CD4-positive, alpha-beta T cell treated with Interferon gamma for 1 hour (primary cell): ENCODE measurements at places on chromosomes 3 and 15.

DNA sequence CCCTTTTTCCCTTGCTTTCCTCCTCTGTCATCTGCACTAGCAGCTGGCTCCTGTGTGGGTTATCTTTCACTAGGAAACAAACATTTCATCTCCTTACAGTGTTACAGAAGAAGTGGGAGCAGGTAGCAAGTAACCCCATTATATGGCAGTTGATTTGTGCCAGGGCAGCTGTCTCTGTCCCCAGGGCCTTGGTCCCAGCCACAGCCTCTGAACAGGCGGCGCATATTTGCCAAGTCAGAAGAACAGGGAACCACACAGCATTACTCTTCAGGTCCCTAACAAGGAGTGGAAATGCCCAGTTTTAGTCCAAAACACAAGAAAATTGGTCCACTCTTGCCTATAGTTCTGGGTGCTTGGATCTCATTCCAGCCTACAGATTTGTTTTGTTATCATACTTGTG is 80.7 kb upstream of the PXYLP1 start:
- DNase-seq: no peak

GRCh38 chr15:46938169-46938568 is 779.1 kb upstream of the SEMA6D start:
- DNase-seq: no peak

- no peak for DNase-seq
Observed at GRCh38 chr3:173380681-173381080, 16.9 kb upstream of the NLGN1 start.

- no peak for DNase-seq
Observed at GRCh38 chr15:32927124-32927523, 209.3 kb downstream of the GREM1 start.

GRCh38 chr3:66265649-66266048 is 44.8 kb downstream of the SLC25A26 start:
- DNase-seq: no peak

DNA sequence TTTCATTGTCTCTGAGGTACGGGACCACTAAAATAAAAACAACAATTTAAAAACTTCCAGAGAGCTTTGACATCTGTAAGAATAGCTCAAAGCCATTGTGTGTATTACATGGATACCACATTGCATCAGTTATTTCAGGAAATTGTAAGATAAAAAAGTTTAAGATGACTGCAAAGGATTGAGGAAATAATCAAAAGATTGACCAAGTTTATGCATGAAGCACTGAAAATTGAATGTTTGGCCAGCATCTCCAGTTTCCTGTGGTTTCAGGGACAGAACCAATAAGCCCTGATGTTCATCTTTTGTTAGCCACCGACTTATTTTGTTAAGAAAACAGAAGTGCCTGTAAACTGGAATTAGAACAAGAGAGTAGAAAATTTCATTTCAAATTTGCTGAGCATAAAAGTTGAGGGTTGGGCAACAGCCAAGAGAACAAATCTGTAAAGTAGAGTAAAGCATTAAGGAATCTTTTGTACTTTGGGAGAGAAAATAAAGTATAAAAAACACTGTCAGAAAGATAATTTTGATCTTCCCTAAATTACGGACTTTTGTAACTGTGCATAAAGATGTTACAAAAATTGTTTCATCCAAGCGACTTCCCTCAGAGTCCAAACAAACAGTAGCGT is 211.5 kb upstream of the P2RY1 start:
- no peak for DNase-seq

- DNase-seq: no peak
Observed at GRCh38 chr15:65595960-65596359, 15.0 kb downstream of the INTS14 start.

GRCh38 chr3:123337226-123337625 is 111.7 kb downstream of the ADCY5 start:
- no peak for DNase-seq

- DNase-seq: no peak
Observed at GRCh38 chr15:63918317-63918672, 84.5 kb upstream of the HERC1 start.
